ENCODE measurements at places on chromosomes 6 and 20. TPM values are rescaled to one million over a fixed set of nuclear protein-coding genes. Genes with fewer than 3 reads are reported as not detected.

Gene CLVS2
- total RNA-seq, result not detected

Gene SLC32A1
- not detected for total RNA-seq

Gene GZF1
- total RNA-seq, result 17.9 TPM

Gene VWA7
- 2.1 TPM for total RNA-seq

Gene OLIG3
- not detected for total RNA-seq

Gene ACSS1
- 5.8 TPM for total RNA-seq

Gene NHLRC1
- total RNA-seq, result 1.3 TPM

Gene HUS1B
- 7.8 TPM for total RNA-seq

Gene HLA-DRB1
- 117 TPM for total RNA-seq

Data from natural killer cell treated with Interleukin-12 subunit alpha and Interleukin-12 subunit beta and Interleukin-15 and Interleukin-18, amount 100 ng/mL, for 72 hours (primary cell).